NCI-H446 (cell line): ENCODE measurements at places on chromosomes 16 and 17.

DNA sequence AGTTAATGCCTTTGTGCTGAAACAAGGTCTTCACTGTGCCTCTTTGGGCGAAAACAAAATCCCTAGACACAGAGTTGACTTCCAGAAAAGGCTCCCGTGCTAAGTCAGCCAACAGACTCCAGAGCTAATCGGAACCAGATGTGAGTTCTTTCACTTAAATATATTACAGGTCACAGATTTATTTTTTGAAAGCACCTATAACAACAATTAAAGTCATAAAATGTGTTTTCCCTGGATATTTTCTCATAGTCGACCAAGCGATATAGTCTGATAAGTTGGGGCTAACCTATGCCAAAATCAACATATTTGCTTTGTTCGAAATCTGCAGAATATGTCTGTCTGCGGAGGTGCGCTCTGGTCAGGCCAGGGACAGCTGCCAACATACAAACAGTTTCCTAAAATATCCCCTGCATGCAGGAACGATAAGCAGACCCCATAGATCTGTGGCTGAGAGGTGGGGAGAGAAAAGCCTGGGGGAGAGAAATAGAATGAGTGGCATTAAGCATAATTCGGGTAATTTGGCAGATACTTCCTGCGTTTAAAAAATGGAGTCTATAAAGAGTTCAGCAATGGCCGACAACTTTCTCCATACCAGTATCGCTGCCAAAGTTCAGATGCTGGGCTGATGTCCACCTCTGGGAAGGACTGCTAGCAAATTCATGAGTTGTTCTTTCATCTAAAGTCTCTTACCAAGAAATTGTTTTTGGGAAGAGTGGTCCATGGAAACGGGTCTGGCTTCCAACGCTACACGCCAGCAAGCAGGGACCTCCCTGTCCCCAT lies 50.8 kb upstream of the MYH10 start:
- no peak for DNase-seq

DNA sequence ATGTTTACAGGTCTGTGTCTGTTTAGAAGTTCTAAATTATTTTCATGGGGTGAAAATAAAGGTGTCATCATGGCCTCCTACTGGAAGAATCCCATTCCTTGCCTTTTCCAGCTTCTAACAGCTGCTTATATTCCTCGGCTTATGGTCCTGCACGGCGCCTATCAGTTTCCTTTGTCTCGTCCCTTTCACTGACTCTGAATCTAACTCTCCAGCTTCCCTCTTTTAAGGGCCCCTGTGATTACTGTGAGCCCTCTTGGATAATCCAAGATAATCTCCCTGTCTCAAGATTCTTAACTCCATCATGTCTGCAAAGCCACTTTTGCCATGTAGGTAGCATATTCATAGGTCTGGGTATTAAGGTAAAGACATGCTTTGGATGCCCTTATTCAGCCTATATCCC lies 441.0 kb upstream of the ERCC4 start:
- no peak for DNase-seq

GRCh38 chr17:44559634-44560554 lies 2.6 kb downstream of the FZD2 start:
- DNase-seq = no peak

- no peak for DNase-seq
Measured at GRCh38 chr17:73777131-73777449, 132.8 kb upstream of the SDK2 start.

DNA sequence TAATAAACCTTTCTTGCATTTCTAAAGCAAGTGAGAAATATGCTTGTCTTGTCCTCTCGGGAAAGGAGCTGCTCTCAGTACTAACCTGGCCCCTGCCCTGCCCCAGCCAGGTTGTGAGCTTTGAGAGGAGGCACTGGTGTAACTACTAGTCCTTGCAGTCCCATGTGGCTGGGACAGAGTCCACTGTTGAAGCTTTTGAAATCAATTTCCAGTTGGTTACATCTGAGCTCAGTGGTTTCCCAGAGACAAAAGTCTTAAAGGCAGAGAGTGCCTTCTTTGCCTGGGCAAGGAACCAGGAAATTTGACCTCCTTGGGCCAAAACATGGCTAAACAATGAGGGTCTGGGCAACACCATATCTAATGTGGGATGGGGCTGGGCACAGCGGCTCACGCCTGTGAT lies 48.7 kb downstream of the GSG1L start:
- no peak for DNase-seq

DNA sequence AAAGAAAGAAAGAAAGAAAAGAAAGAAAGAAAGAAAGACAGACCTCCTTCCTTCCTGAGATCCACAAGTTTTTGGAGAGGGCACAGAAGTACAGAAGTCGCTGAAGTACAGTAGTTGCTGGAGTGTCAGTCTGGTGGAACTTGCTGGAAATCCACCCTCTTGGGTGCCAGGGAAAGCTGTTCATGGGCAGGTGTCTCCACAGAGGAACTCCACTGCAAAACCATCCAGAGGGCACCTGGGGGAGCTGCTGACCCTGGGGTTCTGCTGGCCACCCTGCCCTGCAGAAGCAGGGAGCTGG lies 3.5 kb upstream of the PRR14 start:
- no peak for DNase-seq

DNA sequence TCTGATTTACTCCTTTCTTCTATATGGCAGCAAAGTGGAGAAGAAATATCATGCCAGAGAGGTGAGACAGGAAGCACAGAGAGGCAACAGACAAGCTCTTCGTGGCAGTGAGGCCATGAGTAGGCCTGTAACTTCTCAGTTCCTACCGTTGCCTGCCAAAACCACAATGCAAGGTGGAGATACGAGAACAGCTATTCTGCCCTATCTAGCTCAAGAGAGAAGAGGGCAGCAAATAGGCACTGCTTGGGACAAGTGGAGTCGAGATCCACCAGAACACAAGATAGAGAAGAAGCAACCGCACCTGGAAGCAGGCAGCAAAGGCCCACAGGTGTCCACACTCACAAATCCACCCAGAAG lies 24.8 kb downstream of the RANBP10 start:
- DNase-seq = no peak

DNA sequence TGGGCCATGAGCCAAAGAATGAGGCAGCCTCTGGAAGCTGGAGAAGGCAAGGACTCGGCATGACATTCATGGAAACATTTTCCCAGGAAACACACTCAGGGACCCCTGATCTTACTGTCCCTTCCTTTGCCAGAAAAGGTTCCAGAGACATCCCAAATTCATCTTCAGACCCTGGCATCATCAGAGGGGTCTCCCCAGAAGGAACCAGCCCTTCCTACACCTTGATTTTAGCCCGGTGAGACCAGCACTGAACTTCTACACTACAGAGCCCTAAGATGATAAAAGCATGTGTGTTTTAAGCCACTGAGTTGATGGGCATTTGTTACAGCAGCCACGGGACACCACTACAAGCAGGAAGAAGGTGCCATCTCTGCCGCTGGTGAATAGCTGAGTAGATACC lies 262.3 kb downstream of the C16orf95 start:
- DNase-seq = no peak

DNA sequence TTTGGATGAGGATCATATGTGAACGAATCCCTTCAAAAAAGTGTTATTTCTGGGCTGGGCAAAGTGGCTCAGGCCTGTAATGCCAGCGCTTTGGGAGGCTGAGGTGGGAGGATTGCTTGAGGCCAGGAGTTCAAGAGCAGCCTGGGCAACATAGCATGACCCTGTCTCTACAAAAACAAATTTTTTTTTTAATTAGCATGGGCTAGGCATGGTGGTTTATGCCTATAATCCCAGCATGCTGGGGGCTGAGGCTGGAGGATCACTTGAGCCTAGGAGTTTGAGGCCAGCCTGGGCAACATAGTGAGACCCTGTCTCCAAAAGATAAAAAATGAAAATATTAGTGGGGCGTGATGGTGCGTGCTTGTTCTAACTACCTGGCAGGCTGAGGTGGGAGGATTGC lies 4.6 kb downstream of the TAOK1 start:
- DNase-seq = no peak

DNA sequence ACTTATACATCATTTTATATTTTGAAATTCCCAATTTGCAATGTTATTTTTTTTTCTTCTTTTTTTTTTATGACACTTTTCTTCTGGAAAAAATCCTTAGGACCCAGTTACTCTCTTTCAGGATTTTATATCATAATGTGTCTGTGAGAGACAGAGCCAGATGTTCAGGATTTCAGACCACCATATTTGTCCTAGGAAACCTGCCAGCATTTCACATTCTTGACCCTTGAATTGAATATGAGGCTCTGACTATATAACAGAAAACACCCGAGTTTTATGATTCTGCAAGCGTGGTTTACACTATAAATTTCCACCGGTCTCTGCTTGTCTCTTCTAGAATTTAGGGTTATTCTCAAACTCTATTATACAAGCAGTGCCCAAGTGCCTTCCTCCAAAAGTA lies 621.0 kb downstream of the WWOX start:
- DNase-seq = no peak

DNA sequence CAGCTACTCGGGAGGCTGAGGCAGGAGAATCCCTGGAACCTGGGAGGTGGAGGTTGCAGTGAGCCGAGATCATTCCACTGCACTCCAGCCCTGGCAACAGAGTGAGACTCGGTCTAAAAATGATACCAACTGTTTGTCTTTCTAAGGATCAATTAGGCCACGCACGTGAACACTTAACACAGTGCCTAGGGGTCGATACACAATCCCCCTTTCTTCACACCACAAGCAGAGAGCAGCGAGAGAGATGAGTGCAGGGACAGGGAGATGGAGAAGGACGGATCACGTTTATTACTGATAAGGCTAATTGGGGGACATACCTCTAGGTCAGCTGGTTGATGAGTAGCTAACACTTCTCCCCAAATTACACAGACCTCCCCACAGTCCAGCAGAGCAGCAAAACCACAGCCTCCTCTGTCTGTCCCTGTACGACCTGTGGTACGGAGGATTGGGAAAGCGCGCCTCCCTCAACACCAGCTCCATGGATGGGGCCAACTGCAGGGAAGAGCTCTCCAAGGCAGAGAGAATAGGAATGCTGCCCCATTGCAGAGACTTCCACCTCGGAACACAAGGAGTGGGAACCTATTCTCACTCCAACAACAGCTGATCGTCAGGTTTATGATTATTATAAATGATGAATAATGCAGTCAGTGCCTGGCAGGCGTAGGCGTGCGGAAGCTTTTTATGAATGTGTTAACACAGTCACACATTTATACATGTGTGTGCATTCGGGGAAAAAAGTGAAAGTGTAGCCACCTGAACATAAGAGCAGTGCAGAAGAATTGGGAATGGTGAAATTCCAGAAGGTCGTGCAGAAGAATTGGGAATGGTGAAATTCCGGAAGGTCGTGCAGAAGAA lies 155.1 kb downstream of the C16orf95 start:
- no peak for DNase-seq

DNA sequence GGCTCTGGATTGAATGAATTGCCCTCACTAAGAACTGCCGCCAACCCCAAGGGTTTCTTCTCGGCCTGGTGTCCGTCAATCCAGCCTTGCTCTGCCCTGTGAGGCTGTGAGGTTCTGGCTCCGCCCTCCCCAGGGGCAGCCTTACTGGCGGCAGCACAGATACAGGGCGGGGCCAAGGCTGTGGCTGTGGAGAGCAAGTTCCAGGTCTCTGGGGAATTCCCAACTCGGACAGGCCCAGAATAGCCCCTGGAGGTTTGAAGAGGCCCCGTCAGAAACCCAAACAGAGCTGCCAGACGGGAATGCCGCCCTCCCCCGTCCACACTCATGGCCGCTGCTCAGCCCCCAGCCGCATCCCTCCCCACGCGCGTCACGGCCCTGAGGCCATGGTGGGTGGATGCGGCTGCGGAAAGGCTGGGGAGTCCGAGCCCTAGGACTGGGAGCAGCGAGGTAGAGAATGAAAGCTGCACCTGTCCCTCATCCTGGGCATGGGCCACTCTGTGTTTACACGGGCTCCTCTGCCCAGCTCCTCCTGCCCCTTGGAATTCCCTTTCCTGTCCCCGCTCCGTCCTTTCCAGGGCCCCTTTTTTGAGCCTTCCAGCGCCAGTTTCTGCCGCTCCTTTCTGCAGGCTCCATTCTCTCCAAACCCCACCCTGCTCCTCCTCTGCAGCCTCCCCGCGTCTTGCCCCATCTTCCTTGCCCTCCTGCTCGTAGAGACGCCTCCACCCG lies 660 bp upstream of the PRRT2 start:
- peak; percentile 74 for DNase-seq

GRCh38 chr16:12170103-12171040 lies 193.8 kb downstream of the SNX29 start:
- DNase-seq = no peak

DNA sequence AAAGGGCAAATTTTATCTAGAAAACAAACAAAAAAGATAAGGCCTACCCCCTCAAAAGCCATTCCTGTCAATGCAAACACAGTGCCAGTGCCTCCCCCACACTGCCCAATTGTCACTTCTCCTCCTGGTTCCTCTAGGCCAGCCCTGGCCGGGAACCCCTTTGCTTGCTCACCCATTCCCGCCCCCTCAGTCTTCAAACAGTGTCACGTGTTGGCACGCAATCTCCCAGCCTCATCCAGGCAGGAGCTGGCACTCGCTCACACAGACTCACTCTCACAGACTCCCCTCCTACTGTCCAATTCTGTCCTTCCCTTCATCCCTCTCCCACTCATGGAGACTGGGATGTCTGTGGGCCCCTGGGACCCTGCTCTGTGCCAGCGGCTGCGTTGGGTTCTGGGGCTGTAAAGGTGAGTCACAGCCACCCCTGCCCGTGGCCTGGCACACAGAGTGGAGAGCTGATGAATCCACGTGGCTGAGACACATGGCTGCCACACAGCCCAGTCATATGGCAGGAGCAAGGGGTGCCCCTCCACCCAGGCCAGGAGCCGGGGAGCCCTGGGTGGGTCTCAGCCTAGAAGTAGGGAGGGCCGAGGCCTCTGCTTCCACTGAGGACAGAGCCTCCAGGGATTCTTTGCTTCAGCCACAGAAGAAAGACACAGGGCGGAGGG lies 54.8 kb downstream of the VAC14 start:
- DNase-seq = no peak

GRCh38 chr17:83133302-83134121 lies 54.1 kb downstream of the METRNL start:
- DNase-seq = no peak

DNA sequence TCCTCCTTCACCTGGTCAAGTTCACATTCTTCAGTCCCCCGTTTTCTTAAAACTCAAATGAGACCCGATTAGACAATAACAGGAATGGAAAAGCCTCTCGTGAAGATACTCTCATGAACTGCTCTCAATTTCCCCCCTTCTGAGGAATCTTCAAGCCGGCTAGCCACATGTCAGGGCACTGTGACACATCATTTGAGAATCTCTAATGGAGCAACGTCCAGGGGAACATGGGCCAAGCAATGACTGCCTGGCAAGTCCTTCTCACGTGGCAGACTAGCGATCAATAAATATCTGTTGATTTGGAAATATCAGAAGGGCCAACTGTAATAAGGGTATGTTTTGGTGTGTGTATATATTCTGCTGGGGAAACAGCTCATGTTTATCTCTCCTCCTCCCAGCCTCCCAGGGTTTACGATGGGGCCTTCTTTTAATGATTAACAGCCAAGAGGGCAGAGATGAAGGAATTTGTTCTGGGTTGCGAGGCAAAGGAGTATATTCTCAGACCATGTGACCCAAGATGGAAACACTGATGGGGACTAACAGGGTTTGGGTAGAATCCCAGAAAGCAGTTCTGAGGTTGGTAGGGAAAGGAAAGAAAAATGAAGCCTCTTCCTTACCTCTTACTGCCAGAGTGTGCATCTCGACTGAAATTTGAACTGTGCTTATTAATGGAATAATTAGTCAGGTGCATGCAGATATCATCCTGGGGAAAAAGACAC lies 21.4 kb downstream of the TTLL6 start:
- no peak for DNase-seq
